GF-D8 (cell line): ENCODE measurements at places on chromosomes 16 and 17.

GRCh38 chr16:89619840-89620239 is 6.4 kb downstream of the DPEP1 start:
- no peak for DNase-seq

DNA sequence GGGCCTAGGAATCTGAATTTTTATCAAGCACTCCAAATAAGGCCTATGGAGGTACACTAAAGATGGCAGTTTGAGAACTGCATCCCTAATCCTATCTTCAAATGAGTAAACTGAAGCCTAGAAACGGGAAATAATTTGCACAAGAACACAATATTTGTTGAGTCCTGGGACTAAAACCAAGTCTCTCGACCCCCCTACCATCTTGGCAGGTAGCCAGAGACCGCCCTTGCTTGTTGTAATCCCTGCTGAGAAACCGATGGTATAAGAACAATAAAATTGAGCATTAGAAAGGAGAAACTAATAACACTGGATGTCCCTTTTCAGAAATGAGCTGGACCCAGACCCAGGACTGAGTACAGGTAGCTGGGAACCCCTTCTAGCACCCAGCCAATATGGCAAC is 24.4 kb downstream of the ADAMTS18 start:
- DNase-seq: no peak

GRCh38 chr16:69077251-69077650 is 28.2 kb upstream of the HAS3 start:
- no peak for DNase-seq

DNA sequence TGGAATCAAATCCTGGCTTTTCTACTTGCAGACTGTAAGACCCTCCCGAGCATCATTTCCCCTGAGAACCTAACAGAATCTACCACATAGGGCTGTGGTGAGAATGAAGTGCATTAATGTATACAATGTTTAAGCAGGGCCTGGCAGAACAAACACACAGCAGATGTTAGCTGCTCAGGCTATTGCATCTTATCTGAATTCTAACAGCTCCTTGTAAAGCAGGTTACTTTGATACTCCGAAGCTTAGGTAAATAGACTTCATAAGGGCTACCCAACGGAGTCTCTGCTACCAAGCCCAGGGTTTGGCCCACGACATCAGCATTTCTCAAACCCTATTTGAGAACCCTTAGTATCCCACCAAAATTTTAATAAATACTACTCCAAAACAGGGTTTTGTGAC is 24.4 kb upstream of the NOS2 start:
- no peak for DNase-seq

DNA sequence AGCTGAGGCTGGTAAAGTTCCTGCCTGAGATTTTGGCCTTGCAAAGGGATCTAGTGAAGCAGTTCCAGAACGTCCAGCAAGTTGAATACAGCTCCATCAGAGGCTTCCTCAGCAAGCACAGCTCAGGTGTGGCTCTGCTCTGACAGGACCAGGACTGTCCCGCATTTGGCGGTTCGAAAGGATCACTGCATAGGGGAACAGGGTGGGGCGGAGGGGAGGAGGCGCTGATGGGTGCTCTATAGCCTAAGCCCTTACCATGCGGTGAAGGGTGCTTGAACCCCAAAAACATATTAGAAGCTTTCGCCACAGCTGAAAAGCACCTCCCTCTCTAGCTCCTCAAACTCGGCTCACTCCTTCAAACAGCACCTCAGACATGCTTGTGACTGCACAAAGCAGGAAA is 29.9 kb upstream of the ENDOV start:
- DNase-seq: no peak

- no peak for DNase-seq
Observed at GRCh38 chr16:67677712-67678111, 11.1 kb downstream of the C16orf86 start.

GRCh38 chr17:48818361-48818841 is 1.4 kb upstream of the TTLL6 start:
- DNase-seq: no peak

DNA sequence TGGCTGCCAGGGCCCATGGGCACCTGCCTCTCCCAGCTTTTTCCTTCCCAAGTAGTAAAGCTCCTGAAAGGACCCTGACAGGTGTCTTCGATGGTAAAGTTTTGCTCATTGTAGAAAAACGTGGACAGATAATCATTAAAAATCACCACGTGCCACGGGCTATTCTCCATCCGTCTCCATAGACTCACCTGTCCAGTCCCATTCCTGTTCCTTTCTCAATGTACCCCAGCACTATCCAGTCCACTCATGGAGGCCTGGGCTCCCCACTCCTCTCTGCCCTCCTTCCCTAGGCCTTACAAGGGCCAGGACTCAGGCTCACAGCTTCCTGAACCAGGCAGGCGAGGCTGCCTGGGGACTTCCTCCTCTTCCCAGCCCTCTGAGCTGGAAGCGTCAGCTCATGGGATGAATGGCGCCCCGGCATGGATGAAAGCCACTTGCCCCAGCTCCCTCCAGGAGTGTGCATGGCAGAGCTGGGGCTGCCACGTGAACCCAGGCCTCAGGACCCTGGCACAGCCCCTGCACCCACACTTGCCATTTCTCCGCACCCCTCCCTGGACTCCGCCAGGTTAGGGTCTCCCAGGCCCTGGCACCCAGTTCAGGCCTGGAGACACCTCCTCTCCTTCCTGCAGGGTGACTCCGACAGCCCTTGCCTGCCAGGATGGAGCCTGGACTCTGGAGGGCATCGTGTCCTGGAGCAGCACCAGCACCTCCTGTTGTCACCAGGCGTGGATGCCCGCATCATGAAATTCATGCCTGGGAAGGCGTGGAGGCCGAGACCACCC is 8.8 kb downstream of the CTRB1 start:
- no peak for DNase-seq

GRCh38 chr17:65473985-65474384 is 87.5 kb downstream of the AXIN2 start:
- no peak for DNase-seq

DNA sequence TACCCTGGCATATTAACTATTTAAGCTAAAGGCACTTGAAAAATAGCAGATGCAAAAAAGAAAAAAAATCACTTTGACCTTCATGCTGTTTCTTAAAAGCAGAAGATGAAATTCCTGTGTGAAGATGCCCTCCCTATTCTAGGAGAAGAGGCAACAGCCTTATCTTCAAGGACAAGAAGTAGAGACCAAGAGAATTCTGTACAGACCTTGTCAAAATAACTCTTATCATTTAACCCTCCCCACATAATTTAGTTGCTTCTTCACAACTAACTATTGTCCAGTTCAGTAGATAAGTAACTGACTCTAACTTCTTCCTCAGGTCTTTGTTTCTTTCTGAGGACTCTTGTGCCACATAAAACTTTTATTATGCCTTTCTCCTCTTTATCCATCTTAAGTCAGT is 72.0 kb upstream of the MARCHF10 start:
- DNase-seq: no peak

DNA sequence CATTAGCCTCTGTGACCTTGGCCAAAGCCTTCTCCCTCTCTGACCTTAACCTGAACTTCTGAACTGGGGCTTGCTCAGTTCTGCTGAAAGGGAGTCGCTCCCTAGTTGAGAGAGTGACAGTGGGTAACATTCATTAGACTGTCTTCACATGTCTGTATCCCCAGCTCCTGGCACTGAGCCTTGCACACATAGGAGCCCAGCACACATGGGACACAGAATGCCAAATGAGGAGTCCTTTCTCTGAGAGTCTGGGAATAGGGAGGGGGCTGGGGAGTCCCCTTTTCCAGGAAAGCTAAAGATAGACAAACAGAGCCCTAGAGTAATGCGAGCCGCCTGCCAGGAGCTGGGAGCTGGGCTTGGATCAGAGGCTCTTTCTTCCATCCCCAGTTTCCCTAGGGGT is 2.5 kb downstream of the TAC4 start:
- no peak for DNase-seq
